ENCODE measurements at places on chromosomes 7 and 10. TPM values are rescaled to one million over a fixed set of nuclear protein-coding genes. Genes with fewer than 3 reads are reported as not detected.

DNA sequence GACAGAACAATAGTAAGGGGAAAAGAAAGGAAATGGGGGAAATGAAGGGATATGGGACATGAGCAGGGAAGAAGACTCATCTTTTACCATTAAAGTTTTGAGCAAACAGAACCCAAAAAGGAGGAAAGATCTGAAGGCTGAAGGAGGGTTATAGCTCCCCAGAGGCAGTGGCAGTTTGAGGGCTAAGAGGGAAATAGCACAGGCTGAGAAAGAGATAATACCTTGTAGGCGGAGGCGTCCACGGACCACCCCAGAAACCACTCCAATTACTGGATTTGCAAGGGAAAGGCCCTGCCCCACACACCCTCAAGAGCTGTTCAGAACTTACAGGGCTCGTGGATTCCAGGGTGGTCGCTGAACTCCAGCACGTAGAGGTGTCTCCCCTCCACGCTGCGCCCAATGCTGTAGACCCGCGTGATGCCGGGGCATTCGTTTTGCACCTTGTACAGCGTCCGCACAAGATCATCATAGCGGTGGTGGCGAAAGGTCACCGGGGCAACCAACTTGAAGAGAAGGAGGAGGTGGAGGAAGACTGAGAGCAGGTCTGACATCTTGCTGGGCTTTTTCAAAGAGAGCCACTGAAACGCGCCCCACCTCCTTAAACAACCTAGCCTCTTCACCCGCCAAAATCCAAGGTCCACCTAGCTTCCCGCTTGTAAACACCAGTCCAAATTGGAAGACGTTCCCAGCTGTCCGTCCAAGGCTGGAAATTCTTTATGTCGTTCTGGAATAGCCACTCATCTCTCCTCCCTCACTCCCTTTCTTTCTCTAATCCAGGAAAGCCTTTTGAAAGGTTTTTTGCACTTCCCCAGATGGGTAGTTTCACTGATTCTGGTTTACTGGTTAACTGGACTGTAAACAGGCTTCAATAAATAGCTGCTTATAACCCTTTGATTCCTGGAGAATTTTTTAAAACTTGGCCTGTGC lies at the start of gene CPN1:
Gene CPN1, minus strand, starts transcription at position 795 of the 927 bp plus-strand sequence. Its CDS starts 244 bp downstream, at position 551.
- no peak for ATAC-seq

AOAH gene
- total RNA-seq, result 0.69 TPM

CNPY1 gene
- 0.46 TPM for total RNA-seq

MARCHF5 gene
- 12.9 TPM for total RNA-seq
